ENCODE measurements at places on chromosomes 1 and 21.

DNA sequence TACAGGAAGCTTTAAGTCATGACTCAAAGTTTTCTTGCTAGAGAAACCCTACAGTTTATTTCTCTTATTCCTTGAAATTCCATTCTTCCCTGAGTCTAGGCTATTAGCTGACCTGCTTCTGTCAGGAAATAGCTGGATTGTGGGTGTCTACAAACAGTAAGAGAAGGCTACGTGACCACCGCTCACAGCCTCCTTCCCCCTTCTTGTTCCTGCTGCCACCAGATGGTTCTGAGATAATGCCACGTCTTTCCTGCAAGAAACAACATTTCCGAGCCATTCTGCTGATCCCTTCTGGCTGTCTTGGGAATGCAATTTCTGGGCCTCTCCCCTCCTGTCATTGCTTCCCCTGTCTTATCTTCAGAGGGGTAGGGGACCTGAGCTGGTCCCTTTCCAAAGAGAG lies 128.9 kb upstream of the SGIP1 start:
- DNase-seq, result no peak

DNA sequence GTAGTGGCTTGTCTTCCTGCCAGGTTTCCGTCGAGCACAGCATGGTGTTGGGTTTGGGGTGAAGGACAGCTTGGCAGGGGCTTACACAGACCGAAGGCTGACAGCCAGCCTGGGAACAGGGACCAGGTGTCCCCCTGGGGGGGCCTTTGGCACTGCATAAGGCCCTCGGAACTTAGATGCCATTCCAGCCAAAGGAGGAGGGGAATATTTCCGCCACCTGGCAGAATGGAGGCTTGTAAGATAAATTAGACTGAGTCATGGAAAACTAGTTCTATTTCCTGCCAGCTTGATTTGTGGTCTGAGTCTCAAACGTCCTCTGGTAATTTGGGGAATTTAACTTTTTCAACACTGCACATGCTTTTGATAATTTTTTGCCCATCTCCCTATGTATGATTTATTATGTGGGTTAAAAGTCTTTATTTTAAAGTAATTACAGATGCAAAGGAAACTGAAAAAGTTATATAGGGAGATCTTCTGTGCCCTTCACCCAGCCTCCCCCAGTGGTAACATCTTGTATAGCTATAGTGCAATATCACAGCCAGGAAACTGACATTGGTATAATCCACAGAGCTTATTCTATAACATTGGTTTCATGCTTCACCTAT lies 11.5 kb upstream of the TMEM51 start:
- DNase-seq, result peak; percentile 29

DNA sequence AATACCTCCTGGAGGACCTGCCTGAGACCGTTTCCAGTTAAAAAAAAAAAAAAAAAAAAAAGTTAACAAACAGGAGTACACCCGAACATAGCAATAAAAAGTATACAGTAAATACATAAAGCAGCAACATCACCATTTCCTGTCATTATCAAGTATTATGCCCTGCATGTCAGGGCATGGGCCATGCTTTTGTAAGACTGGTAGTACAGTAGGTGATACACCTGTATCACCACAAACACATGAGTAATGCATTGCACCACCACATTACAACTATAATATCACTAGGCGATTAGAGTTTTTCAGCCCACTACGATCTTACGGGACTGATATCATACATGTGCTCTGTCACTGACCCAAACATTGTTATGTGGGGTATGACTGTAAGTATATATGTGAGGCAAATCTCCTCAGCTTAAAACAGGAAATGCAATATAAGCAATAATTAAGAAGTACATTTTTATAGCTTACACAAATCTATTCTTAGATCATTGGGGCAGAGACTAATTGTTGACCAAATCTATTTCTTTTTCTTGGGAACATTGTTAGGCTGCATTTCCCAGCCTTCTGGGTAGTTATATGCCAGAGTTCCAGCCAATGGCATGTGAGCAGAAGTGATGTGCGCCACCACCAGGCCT lies 98.1 kb downstream of the PLD5 start:
- no peak for DNase-seq

- DNase-seq, result no peak
Measured at GRCh38 chr1:171814692-171815091, 26.6 kb upstream of the DNM3 start.

DNA sequence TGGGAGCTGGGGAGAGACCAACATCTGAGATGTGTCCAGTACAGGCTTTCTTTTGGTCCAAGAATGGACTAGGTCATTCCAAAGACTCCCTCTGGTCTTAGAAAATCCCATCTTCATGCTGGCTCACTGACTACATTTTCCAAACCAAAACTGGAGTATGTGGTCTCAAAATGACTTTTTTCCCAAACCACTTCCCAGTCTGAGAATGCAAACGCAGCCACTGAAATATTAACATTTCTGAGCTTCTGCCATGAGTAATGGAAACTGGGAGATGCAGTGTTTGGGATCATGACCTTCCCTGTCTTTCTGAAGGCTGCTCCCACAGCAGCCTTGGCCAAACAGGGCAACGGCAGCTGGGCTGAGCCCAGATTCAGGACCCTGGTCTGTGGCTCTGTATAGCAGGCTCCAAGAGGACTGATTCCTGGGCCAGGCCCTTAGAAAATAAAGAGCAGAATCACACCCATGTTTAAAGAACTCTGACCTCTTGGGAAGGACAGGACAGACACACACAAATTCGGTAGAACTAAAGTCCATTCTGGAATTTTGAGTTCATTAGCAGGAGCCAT lies 62.1 kb upstream of the CNTN2 start:
- no peak for DNase-seq

- no peak for DNase-seq
Measured at GRCh38 chr1:3819771-3820200, 23.5 kb upstream of the LRRC47 start.

Data from PC-9 (cell line).